ENCODE measurements at places on chromosomes 12 and 14.

DNA sequence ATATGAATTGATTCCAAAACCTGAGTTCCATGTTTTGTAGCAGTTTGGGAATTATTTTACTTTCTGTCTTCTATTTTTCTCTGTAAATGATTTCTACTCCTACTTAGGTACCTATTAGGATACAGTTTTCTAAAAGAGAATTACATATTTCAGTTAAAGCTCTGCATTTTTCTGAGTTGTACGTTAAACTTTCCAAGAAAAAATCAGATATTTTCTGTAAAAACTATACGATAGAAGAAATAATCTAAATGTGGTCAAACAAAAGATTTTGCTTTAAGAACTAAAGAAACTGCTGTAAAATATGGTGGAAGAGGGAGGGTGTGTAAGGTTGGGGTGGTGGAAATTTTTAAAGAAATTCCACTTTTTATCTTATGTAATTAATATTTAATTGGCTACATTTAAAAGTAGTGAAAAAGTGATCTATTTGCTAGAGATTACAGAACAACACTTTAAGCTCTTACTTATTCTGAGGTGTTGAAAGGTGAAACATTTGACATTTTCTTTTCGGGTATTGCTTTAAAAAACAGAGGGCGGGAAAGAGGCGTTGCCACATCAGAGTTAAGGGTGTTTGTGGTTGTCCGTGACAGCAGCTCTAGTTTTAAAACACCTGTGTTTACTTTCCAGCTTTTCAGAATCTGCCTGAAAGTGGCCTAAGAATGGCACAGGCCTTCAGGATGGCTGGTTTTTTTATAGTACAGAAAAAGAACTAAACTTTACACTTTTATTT is 187.3 kb downstream of the MIPOL1 start:
- DNase-seq, result no peak

DNA sequence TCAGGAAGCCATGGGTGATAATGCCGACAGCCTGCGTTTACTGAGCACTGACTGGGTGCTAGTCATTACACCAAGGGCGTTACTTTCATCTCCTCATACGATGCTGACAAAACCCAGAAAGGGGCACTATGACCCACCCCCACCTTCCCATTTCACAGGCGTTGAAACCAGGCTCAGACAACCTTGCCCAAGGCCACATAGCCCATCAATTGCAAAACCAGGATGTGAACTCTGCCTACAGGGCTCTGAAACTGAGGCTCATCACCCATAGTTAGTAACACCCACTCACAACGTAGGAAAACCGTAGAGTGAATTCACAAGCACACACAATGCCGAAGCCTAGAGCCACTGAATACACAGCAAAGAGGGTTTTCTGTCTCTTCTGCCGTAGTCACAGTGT is 119.9 kb downstream of the RIMBP2 start:
- DNase-seq, result no peak

- DNase-seq, result no peak
These were observed 74.9 kb downstream of the SLC25A47 start for GRCh38 chr14:100398044-100398443.

DNA sequence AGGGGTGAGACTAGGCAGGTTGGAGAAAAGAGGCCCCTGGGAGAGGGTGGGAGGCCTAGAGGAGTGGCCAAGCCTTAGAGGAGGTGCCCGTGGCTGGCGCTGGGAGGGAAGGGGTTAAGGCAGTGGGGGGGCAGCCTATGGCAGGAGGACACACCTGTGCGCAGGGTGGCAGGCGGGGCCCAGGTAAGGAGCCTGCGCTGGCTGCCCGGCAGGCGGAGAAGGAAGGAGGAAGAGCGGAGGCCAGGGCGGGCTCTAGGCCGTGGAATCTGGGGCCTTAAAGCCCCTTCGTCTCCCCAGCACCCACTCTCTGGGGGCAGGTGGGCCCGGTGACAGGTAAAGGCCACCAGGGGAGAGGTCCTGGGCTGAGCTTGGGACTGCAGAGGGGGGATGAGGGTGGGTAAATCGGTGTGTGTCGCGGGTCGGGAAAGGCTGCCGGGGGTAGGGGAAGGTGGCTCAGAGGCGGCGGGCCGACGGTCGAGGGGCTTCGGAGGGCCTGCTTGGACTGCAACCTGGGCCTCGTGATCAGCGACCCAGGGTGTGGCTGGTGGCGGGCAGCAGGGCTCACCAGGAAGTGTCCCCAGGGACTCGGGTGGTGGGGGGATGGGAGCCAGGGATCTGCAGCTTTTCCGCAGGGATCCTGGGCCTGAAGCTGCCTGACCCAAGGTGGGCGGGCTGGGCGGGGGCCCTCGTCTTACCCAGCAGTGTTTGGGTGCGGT is 7.3 kb downstream of the PHB2 start:
- DNase-seq, result peak; percentile 88

DNA sequence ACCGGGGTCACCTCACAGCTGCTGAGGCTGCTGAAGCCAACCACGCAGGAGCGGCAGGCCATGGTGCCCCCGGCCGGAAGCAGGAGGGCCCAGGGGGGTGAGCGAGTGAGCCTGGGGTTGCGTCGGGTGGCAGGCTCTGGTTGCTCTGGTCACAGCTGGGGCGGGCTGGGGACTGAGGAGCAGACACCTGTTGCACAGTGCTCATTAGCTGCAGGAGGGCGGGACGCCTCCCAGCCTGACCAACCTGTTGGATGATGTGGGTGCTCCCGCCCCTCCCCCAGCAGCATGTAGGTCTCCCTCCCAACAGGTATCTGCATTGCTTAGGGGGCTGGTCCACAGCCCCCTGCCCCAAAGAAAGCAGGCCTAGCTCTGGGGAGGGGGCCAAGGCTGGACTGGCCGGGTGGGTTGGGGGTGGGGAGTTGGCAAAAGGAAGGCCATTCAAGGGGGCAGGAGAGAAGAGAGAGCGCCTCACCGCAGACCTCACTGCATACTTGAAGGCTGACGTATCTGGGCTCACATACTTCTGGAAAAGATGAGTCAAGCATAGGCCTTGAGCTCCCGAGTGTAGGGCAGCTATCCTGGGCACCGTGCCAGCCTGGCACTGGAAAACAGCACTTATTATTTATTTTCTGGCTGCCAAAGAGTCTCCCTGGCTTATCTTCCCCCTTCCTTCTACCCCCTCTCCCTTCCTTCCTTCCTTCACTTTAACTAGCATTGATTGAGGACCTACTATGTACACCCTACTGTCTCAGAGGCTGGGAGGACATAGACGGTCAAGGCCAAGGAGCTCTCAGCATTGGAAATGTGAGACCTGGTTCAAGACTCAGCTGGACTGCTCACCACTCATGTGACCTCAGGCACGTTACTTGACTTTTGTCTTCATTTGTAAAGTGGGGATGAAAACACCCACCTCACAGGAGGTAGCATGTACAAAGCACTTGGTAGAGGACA is at the start of gene KRT80:
TSS of gene KRT80 (minus strand) at position 174 of the 951 bp plus-strand sequence. CDS start at position 62, 112 bp downstream.
- peak; percentile 80 for DNase-seq

- no peak for DNase-seq
These were observed 43.4 kb downstream of the HSP90AA1 start for GRCh38 chr14:102043251-102044025.

DNA sequence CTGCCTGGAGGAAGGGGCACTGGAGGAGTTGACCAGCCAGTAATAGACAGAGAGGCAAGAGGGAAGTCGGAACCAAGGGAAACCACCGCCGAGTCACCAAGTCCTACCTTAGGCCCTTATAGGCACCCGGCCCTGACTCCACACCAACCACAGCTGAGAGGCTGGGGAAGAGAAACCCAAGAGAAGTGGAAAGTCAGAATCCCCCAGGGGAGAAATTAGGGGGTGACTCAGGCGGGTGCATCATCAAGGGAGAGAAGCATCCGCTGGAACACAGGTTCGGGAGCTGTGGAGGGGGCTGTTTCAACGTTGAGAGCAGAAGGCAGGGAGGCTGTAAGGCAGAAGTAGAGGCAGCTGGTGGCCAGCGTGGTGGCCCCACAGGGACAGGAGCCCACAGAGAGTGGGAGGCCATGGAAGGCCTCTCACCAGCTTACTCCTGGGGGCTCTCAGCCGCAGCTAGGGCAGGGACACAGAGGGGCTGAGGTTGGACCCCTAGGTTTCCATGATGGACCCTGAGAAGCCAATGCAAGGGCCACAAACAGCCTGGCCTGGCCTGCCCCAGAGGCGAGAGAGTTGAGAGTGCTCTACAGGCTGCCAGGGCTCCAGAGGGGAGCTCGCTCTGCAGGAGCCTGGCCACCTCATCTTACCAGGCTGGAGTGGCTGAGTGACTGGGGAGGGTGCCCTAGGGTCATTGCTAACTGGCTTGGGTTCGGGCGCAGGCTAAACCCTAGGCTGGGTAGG is 1.4 kb upstream of the TRMT61A start:
- no peak for DNase-seq

- no peak for DNase-seq
These were observed 792 bp upstream of the SLC38A1 start for GRCh38 chr12:46269429-46270241.

DNA sequence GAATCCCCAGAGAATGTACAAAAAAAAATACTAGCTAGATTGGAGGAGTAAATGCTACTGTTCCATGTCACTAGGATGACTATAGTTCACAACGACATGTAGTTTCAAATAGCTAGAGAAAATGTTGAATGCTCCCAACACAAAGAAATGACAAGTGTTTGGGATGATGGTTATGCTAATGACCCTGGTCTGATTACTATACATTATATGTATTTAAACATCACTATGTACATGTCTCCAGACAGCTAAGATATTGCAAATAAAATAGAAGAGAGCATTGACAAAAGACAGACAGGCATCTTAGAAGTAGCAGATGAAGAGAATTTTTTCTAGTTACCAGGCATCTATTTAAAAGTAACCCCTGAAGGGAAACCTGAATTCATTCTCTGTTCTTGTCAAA is 281.6 kb upstream of the SLC16A7 start:
- DNase-seq, result no peak

DNA sequence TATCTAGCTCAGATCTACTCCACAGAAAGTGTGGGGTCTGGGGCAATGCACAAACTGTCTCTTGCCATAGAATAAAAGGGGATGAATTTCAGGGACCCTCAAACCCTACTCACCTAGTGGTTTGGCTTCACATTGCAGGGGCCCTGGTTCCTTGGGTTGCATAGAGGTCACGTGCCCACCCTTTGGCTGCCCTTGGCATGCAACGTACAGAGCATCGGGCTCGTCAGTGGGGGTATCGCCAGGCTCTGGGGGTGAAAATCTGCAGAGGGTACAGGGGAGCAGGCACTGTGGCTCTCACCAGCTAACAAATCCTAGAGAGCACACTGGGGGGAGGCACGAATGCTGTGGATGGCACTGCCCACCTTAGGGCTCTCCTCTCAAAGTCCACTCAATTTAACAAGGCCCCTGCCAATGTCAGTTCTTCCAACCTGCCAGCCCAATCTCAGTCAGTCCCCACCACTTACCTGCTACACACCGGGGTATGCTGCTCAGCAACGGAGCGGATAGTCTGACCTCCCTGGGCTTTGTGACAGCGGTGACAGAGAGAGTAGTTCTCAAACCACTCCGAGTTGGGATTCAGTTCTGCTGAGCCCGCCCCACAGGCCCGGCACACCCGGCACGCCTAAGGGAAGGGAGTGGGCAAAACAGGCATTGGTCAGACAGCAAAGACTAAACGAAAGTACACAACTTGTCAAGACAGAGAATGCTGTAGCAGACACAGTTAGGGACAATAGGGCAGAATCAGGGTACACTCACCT is 8.0 kb downstream of the KMT2D start:
- DNase-seq, result no peak

GRCh38 chr12:88733008-88733407 is 152.7 kb upstream of the KITLG start:
- DNase-seq, result no peak

DNA sequence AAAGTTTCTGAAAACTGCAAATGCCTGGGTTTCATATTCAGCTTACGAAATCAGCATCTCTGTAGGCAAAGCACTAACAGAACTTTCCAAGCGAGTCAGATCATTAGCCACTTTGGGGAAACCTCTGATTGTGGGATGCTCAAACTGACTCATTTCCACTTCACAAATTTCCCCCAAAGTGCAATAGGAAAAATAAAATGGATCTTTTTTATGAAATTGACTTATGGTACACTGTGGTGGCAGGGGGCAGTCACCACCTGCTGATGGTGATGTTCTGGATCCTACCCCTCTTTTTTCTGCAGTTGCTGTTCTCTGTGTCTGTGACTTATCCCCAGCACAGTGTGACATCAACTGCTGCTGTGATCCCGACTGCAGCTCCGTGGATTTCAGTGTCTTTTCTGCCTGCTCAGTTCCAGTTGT is 5.6 kb downstream of the TCTN1 start:
- DNase-seq, result no peak

GRCh38 chr12:108594-108993 is 42.0 kb downstream of the IQSEC3 start:
- DNase-seq, result no peak

- DNase-seq, result no peak
These were observed 378.8 kb downstream of the MED13L start for GRCh38 chr12:115898670-115899069.

DNA sequence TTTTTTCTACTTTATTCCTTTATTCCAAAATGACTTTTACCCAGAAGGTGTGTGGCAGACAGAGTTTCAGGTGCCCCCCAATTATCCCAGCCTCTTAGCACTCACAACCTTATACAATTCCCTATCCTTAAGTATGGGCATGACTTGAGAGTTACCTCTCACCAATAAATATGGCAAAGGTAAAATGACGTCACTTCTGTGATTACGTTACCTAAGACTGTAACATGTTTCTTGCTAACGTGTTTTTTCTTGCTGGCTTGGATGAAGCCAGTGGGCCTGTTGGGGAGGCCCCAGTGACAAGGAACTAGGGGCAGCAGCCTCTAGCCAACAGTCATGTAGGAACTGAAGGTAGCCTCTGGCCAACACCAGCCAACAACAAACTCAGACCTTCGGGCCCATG is 13.3 kb upstream of the TUNAR start:
- no peak for DNase-seq

- no peak for DNase-seq
These were observed 52.7 kb downstream of the FBRSL1 start for GRCh38 chr12:132542661-132543060.

GRCh38 chr12:20748198-20748597 is 53.1 kb downstream of the SLCO1C1 start:
- DNase-seq, result no peak

- no peak for DNase-seq
These were observed 3.9 kb downstream of the FLRT2 start for GRCh38 chr14:85533861-85534291.

GRCh38 chr14:76917745-76918255 is 91.6 kb downstream of the LRRC74A start:
- DNase-seq, result no peak

GRCh38 chr12:98645572-98646067 is 530 bp downstream of the APAF1 start:
- DNase-seq, result no peak

- DNase-seq, result no peak
These were observed 441.8 kb upstream of the FLRT2 start for GRCh38 chr14:85088192-85088591.

DNA sequence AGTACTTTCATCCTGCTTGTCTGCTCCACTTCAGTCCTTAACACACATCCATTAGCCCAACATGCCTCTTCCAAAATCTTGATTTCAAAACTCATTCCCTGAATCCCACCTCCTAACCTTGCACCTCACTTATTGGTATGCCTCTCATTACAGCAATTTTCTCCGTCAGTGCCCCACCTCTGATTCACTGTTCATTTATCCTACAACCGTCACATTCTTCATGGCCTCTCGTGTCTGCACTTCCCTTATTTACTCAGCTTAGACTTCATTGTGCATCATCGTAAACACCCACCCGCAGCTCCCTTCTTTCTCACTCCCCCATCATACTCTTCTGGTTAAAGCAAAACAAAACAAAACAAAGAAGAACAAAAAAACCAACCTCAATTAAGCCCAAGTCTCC is 160.6 kb upstream of the HMGA2 start:
- no peak for DNase-seq

- DNase-seq, result no peak
These were observed 46.8 kb upstream of the DLK1 start for GRCh38 chr14:100679707-100680438.

GRCh38 chr12:3259973-3260372 is 182.8 kb downstream of the TSPAN9 start:
- no peak for DNase-seq

GRCh38 chr14:23121361-23121771 is 2.3 kb upstream of the CEBPE start:
- DNase-seq, result no peak
